CD4-positive, alpha-beta memory T cell (primary cell): ENCODE measurements at places on chromosomes 1 and 21.

DNA sequence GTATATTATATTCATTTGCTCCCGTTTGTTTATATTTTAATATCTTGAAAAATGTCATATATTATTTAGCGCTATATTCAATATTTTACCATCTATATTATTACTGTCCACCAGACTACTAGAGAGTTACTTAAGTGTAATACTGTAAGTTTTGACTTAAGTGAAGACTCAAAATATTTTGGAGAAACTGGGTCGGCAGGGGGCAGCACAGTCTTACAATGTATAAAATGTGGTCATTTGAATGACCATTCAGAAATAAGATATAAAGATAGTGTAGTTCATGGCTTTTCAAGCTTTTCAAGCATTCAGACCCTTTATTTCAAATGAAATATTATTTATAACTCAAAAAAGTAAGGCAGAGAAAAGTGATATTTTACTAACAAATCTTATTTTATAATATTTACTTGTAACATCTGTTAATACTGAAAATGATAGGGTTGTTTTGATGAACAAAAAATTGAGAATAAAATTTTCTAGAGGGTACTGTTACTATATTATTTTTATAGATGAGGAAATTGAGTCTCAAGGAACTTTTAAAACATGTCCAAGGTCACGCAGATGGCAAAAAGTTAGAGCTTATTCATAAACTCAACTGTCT, 89.0 kb upstream of the SERTAD4 start:
- no peak for DNase-seq
- H3K36me3 ChIP-seq, result no peaks in the 10 kb centered on the region
- no peak overlapping the region for H3K4me3 ChIP-seq
- no peak overlapping the region for H3K27ac ChIP-seq

GRCh38 chr1:39992234-39992633, 37.3 kb downstream of the MFSD2A start:
- no peaks in the 10 kb centered on the region for H3K27me3 ChIP-seq
- no peak overlapping the region for H3K27ac ChIP-seq
- peaks cover 10% of the 10 kb centered on the region for H3K4me1 ChIP-seq
- H3K36me3 ChIP-seq, result no peaks in the 10 kb centered on the region

GRCh38 chr1:209652121-209652735, at the start of gene LAMB3:
LAMB3 (minus strand) TSS chr1:209652425; CDS start chr1:209650944, 1,481 bp downstream.
- H3K27me3 ChIP-seq, result no peaks in the 10 kb centered on the region
- peaks cover 26% of the 10 kb centered on the region for H3K4me1 ChIP-seq
- DNase-seq, result no peak
- H3K4me3 ChIP-seq, result no peak within 1 kb of the TSS
- H3K36me3 ChIP-seq, result no peaks in the 10 kb centered on the region
- H3K27ac ChIP-seq, result no peak within 1 kb of the TSS

DNA sequence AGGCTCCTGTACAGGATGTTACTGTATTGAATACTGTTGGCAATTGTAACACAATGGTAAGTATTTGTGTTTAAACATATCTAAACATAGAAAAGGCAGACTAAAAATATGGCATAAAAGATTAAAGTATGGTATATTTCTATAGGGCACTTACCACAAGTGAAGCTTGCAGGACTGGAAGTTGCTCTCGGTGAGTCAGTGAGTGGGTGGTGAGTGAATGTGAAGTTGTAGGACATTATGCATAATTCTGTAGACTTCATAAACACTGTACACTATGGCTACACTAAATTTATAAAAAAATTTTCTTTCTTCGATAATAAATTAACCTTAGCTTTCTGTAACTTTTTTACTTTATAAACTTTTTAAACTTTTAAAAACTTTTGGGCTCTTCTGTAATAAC, 13.7 kb upstream of the TRIM62 start:
- DNase-seq, result no peak
- no peak overlapping the region for H3K4me3 ChIP-seq
- H3K36me3 ChIP-seq, result no peaks in the 10 kb centered on the region
- H3K27ac ChIP-seq, result no peak overlapping the region
- peaks cover 6% of the 10 kb centered on the region for H3K4me1 ChIP-seq

- no peaks in the 10 kb centered on the region for H3K36me3 ChIP-seq
- no peaks in the 10 kb centered on the region for H3K4me1 ChIP-seq
- H3K4me3 ChIP-seq, result no peak overlapping the region
- no peaks in the 10 kb centered on the region for H3K27me3 ChIP-seq
Measured at GRCh38 chr1:60257531-60257930, 184.0 kb upstream of the C1orf87 start.

DNA sequence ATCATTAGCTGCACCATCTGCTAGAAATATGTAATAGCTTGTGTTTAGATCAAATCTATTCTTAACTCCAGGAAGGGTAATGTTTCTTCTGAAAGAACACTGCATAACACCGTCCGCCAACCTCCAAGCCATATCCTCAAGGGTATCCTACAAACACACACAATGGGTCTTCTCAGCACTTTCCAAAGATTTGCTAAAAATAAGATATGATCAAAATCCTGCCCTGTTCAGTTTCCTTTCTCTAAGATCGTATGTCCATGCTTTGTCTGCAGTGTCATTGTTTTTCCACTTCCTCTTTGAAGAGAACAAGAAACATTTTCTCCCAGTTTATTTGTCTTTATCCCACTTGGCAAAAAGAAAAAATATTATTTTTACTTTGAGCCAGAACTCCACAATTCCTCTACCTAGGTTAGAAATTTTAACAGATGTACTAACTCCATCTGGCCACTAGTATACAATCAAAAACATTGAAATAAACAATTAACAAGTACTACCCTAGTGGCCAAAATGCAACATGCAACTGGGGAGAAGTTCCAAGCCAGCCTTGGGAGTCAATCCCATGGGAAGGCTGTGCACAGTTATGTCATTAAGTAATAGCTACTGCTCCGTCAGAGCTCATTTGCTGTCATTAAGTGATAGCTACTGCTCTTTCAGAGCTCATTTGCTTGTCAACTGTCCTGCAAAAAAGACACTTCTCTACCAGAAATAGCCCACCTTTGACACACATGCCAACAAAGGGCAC, 37.8 kb downstream of the FRRS1 start:
- H3K27me3 ChIP-seq, result no peaks in the 10 kb centered on the region
- H3K4me1 ChIP-seq, result no peaks in the 10 kb centered on the region
- no peak for DNase-seq
- H3K27ac ChIP-seq, result no peak overlapping the region
- H3K36me3 ChIP-seq, result no peaks in the 10 kb centered on the region

DNA sequence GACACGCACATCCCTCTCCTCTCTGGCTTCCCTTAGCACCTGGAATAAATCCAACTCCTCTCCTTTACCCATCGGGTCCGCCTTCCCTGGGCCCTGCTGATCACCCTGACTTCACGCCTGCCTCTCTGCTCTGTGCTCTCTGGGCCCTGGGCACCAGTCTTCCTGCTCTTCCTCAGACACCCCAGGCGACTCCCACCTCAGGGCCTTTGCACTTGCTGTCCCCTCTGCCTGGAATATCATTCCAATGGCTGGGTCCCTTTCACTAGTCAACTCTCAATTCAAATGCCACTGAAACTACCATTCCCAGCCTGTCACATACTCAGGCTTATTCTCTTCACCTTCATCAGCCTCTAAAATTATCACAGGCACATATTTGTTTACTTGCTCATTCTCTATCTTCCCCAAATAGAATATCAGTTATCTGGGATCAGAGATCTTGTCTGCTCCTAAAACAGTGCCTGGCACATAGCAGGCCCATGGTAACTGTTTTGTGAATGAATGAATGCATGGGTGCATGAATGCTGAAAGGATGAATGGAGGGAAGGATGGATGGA, 27.2 kb upstream of the SELENON start:
- DNase-seq, result no peak
- H3K4me3 ChIP-seq, result no peak overlapping the region
- H3K4me1 ChIP-seq, result peaks cover 64% of the 10 kb centered on the region
- H3K27me3 ChIP-seq, result no peaks in the 10 kb centered on the region

GRCh38 chr1:224637515-224637914, 21.4 kb downstream of the CNIH3 start:
- H3K36me3 ChIP-seq, result no peaks in the 10 kb centered on the region
- H3K27ac ChIP-seq, result no peak overlapping the region
- H3K27me3 ChIP-seq, result no peaks in the 10 kb centered on the region
- H3K4me1 ChIP-seq, result peaks cover 11% of the 10 kb centered on the region
- no peak overlapping the region for H3K4me3 ChIP-seq

GRCh38 chr1:8930116-8930515, 15.6 kb upstream of the CA6 start:
- no peaks in the 10 kb centered on the region for H3K27me3 ChIP-seq
- H3K27ac ChIP-seq, result no peak overlapping the region
- H3K36me3 ChIP-seq, result no peaks in the 10 kb centered on the region
- H3K4me3 ChIP-seq, result no peak overlapping the region
- H3K4me1 ChIP-seq, result no peaks in the 10 kb centered on the region
- no peak for DNase-seq

GRCh38 chr1:14522077-14522925, 76.2 kb upstream of the KAZN start:
- no peaks in the 10 kb centered on the region for H3K27me3 ChIP-seq
- H3K4me1 ChIP-seq, result no peaks in the 10 kb centered on the region
- H3K27ac ChIP-seq, result no peak overlapping the region
- H3K4me3 ChIP-seq, result no peak overlapping the region
- H3K36me3 ChIP-seq, result no peaks in the 10 kb centered on the region

DNA sequence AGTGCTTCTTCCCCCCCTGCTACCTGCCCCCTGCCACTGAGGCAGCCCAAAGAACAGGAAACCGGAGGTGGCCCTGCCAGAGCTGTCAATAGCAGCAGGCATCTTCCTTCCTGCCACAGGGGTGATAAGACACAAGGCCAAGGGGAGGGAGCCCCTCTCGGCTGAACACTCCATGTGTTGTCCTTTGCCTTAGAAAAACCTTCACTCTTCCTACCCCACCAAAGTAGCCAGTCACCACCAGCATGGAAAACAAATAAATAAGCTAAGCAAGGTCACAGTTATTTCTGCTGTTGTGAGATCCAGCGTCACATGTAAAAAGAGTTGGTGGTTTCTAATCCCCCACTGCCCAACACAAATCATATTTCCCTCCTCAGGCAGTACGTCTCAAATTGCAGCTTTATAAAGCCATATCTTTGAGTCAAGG, 104.8 kb upstream of the DPT start:
- H3K27me3 ChIP-seq, result no peaks in the 10 kb centered on the region
- H3K4me1 ChIP-seq, result peaks cover 14% of the 10 kb centered on the region
- H3K27ac ChIP-seq, result no peak overlapping the region

GRCh38 chr1:65422241-65423203, 2.1 kb downstream of the LEPR start:
- H3K27ac ChIP-seq, result no peak overlapping the region
- H3K4me3 ChIP-seq, result no peak overlapping the region
- H3K36me3 ChIP-seq, result peaks cover 10% of the 10 kb centered on the region
- H3K4me1 ChIP-seq, result peaks cover 38% of the 10 kb centered on the region
- DNase-seq, result no peak
